ENCODE measurements at places on chromosomes 7 and 10. TPM values are rescaled to one million over a fixed set of nuclear protein-coding genes. Genes with fewer than 3 reads are reported as not detected.

DNA sequence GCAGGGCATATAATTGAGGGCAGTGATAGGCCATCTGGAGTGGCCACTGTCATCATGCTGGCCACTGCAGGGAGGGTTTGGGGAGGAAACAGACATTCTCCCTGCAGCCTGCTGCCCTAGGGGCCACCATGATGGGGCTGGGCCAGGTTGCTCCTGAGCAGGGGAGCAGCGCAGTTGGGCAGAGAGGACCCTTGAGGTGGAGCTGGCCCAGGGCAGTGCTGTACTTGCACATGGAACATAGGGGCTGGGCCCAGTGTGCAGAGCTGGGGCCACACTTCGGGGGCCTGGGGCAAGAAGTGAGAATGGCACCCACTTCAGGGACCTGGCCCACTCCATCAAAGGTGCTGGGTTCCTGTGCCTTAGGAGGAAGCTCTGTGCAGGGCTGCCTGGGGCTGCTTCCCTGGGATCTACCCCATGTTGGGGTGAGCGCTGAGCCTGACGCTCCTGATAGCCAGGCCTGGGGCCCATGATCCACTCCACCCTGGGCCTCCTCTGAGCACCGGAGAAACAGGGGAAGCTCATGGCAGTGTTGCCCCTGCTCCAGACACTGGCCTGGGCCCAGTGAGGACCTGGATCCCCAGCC is 21.3 kb upstream of the NUB1 start:
- DNase-seq: no peak

DNA sequence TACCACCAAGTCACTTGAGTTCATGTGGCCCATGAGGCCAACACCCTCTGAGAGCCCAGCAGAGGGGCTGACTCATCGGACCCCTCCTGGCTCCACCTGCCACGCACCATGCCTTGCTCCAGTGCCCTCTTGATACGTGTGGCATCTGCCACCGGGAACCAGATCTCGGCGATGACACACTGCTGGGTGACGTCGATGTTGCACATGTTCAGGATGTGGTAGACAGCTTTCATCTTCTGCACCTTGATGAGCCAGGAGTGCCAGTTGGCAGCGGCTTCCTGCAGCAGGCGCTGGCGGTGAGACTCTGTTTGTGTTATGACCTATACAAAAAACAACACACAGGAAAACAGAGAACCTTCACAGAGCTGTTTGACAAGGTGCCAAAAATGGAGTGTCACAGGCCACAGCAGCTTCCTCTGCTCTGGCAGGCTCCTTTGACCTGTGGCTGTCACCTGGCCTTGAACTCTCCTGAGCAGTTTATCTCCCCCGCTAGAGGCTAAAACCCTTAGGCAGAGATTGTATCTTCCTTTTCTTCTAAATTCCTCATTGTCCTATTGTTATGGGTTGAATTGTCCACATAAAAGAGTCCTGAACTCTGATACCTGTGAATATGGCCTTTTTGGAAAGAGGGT is 45.2 kb upstream of the TMEM213 start:
- DNase-seq: peak; percentile 89

DNA sequence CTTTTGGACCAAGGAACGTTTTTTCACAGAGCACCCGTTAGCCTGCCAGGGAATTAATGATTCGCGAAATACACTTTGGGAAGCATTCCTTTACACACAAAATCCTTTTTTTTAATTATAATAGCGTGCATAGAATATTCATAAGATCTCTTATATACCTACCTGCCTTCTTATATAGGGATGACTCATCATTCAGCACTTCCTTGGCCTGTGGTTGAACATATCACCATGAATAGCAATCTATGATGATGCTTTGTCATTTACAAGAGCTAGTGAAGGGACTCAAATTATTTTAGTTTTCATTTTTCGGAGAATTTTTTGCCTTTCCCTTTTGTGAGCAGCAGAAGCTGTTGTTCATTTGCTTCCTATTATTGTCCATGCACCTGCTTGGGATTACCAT is 97.0 kb downstream of the CDH23 start:
- no peak for DNase-seq

GRCh38 chr10:60950300-60950699 is 6.3 kb upstream of the RHOBTB1 start:
- DNase-seq: no peak

Gene RET
- polyA plus RNA-seq: not detected

Gene RASA4B
- polyA plus RNA-seq: 11.3 TPM

Gene AMPH
- 0.11 TPM for polyA plus RNA-seq

GRCh38 chr7:5689118-5689517 is 92.3 kb downstream of the RNF216 start:
- peak; percentile 80 for DNase-seq

DNA sequence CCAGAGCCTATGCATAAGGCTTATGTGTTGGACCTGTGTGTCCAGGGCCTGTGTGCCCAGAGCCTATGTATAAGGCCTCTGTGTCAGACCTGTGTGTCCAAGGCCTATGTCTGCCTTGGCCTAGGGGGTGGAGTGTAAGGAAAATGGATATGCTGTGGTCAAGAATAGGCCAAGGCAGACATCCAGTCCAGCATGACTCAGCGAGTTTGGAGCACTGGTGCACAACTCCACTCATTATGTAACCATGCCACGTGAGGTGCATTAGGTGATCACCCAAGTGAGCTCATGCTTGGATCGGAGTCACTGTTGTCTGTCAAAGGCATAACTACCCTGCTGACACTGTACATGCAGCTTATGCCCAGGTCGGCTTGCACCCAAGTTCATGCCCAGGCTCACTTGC is 238.9 kb downstream of the CACNA2D1 start:
- no peak for DNase-seq

DNA sequence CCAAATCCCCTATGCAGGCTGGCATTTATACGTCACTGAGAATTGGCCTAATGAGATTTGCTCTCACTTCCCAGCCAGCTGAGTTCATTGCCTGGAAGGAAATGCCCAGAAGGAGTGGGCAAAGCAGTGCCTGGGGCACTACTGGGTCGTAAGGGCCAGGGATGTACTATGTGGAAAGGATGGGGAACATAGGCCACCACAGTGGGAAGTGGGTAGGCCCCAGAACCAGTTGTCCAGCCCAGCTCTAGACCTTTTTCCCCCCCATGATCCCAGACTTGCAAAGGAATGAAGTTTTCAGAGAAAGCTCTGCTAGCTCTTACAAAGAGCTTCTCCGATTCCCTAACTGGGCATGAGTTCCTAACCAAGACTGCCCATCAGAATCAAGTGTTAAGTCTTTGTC is 13.9 kb downstream of the TRPV5 start:
- DNase-seq: no peak

DNA sequence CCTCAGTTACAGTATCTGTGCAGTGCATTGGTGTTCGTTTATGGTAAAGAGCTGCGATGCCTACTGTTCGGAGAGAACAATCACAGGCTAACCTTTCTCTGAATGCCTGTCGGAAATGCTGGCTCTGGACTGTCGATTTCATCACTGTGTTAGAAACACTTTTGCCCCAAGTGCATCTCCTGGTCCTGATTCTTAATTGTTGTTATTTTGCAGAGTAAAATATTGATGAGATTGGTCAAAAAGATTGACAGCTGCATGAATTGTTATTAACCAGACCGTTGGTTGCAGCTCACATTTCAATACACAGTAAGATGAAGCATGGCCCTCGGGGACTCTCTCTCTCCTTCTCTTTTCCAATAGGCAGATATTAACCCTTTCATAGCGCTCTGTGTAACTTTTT is 557.4 kb upstream of the ADARB2 start:
- DNase-seq: no peak

DNA sequence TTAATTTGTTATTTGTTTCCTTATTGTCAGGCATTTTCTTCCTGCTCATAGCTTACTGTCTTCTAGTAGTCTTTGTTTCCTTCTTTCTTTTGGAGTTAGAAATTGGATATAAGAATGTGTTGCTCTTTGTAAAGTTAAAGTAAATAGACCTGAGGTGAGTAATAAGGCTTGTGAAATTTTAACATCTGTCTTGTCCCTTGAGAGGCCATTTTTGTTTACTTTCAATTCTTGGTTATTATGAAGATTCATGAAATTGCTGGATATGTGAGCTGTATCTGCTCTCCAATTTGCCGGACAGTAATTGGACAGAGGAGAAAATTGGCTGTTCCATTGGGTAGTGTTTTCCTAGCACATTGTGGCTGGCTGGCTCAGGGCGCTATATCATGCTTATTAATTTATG is 260.7 kb downstream of the EXOC4 start:
- DNase-seq: no peak

Gene C10orf90
- not detected for polyA plus RNA-seq

DNA sequence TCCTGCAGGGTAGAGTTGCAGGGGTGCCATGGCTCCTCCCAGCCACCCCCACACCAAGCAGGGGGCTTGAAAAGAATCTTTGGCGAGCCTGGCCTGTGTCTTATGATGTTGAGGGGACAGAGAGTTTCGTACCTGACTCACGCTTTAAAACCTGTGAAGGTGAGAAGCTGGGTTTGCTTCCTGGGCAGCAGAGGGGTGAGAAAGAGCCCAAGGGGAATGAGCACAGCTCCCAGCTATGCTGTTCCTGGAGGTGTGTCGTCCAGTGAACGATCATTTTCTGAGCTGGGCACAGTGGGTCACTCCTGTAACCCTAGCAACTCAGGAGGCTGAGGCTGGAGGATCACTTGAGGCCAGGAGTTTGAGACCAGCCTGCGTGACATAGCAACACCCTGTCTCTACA is 13.5 kb upstream of the ADRB1 start:
- DNase-seq: no peak
